ENCODE measurements at places on chromosomes 6 and 20.

GRCh38 chr20:63312273-63312672 lies 19.3 kb downstream of the COL20A1 start:
- DNase-seq = no peak

- DNase-seq = no peak
Measured at GRCh38 chr6:24125980-24126379, at the start of gene NRSN1. Gene NRSN1 (plus strand): TSS chr6:24126215. CDS start chr6:24134328, 8,113 bp downstream.

DNA sequence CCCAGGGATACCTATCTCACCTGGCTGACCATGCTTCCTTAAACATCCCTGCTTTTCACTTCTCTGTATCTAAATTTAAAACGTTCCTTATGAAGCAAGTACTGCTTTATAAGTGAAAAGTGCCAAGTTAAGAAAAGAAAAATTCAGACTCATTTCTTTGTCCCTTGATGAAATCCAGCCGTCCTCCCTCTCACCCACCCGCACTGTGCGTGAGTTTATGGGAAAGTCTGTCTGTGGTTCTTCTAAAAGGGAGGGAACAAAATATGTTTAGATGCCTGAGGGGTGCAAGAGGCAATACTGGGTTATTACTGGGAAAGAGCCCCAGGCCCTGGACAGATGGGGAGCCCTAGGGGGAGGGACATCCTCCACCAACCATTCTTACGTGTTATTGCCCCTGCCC lies 31.2 kb downstream of the SPDEF start:
- no peak for DNase-seq

DNA sequence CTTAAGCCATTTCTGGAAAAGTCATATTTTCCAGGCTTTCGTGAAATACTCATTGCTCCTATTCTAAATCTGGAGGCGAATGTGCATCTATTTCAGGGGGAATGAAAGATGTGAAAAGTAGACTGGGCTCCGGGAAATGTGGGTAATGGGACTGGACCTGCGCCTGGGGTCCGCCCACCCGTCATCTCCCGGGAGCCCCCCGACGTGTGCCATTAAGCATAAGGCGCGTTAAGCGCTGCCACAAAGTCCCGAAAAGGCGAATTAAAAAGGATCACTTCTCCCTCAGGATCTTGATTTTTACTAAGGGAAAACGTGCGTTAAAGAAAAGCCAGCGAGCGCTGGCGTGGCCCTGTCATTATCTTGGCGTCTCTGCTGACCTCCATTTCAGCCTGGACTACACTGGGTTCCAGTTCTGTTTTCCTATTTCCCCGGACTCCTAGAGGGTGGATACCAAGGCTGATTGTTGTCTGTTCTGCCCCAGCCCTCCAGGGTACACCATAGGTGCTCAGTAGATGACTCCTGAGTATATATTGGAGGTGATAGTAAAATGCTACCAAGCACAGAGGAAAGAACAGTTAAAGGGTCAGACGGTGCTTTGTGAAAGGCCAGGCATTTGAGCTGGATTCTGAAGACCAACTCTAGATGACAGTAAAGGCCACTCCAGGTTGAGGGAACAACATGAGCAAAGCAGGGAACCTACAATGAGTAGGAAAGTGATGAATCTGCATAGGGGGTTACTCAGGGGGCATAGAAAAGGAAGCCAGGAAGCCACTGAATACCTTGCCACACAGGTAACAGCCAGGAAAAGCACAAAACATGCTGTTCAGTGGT lies 89.2 kb upstream of the ARID1B start:
- DNase-seq = peak; percentile 8

GRCh38 chr20:59515013-59515905 lies 89.1 kb upstream of the PHACTR3 start:
- peak; percentile 32 for DNase-seq

DNA sequence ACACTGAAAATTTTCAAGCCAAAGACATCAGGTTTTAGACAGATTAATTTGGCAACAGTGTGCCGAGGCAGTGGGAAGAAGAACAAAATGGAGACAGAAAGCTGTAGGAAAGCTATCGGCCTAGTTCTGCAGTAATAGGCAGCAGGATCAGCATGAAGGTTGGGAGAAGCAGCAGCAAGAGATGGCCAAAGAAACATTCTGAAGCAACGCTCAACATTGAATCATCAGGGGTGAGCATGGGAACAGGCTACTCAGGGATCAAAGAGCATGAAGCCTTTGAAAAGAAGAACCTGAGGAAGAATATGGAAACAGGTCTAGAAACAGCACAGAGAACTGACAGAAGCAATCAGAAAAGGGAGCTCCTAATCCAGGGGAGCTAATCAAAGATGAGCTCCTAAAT lies 7.1 kb upstream of the DST start:
- no peak for DNase-seq

DNA sequence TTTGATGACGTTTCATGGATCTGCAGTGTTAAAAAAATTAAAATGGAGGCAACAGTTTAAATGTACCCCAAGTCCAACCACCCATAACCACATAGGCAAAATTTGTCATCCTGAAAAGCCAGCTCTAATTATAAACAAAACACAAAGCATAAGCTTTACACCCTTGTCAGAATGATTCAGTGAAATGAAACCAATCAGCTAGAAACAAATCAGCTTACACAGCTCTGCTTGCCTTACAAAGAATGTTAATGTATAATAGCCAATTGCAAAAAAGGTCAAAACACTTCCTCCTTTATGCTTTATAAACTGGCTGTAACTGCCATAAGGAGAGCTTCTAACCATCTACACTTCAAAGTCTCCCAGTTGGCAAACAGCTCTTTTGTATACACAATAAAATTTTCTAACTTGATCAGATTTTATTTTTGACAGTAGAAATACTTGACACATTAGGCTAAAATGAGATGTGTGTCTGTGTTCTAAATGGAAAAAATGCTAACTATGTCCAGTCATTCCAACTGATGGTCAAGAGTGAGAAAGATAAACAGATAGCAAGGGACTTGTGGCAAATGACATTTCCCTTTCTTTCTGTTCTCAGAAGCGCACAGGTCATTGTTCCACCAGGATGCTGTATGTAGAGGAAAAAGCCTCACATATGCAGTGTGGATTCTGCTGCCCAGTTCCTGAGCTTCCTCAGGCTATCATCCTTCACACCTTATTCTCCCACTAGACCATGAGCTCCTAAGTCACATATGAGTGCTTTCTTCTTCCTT lies 344.3 kb upstream of the ID4 start:
- no peak for DNase-seq

- no peak for DNase-seq
Measured at GRCh38 chr6:36319436-36319762, 17.3 kb downstream of the BNIP5 start.

- no peak for DNase-seq
Measured at GRCh38 chr6:136382676-136383252, 93.1 kb upstream of the BCLAF1 start.

DNA sequence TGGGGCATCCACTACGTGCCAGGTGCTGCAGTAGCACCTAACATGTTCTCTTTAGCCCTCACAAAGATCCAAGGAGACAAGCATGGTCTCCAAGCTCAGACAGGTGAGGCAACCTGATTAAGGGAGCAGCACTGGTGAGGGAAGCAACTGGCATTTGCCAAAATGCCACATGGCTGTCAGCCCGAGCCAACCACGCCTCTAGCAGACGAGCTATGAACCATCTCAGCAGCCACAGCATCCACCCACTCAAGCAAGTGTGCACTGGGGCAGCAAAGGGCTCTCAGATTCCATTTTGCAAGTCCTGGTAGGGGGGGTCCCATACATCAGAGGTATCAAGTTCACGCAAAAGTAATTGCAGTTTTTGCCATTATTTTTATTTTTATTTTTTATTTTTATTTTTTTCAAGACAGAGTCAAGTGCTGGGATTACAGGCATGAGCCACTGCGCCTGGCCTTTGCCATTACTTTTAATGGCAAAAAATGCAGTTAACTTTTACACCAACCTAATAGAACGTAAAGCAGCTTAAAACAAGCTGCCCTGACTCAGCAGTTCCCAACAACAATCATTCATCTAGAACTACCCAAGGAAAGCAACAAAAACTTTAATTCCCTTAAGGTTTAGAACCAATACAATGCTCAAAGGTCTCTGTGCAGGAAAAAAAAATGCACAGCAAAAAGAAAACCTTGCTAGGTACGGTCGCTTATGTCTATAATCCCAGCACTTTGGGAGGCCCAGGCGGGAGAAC lies 36.3 kb upstream of the SPDEF start:
- no peak for DNase-seq

GRCh38 chr20:53801609-53802370 lies 208.2 kb upstream of the ZNF217 start:
- no peak for DNase-seq

- no peak for DNase-seq
Measured at GRCh38 chr6:148258868-148259267, 83.8 kb upstream of the SASH1 start.

- DNase-seq = peak; percentile 67
Measured at GRCh38 chr6:145015739-145016558, 719.4 kb downstream of the EPM2A start.

GRCh38 chr6:89079511-89080234 lies 878 bp upstream of the PNRC1 start:
- DNase-seq = peak; percentile 78

DNA sequence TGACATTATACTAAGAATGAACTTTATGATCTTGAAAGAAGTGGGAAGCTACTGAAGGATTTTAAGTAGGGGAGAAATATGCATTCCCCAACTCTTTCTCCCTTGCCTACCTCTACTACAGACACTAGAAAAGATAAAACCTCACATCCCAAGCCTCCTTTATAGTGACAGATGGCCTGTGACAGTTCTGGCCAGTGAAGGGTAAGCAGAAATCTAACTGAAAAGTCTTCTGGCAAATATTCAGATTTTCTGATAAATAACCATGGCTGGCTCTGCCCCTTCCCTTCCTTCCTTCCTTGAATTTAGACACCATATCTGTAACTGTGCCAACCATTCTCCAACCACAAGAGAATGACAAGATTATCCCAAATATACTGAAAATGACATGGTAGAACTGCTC lies 10.2 kb upstream of the BEND6 start:
- DNase-seq = no peak

DNA sequence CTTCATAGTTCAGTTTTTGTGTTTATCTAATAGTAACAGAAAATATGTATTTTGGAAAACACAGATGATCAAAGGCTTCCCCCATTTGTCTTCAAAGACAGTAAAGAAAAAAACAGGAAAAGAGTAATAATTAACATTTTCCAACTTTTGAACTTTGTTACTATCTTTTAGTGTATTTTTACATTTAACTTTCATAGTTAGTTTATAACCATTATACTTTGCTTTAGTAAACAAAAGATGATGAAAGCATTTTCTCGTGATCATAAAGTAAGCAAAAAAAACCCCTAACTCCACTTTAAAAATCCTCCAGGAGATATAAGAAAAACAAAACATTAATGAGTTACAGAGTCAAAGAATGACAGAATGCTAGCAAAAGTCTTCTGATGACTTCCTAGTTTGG lies 13.6 kb upstream of the GPRC6A start:
- DNase-seq = no peak

All from Kasumi-1 (cell line).